ENCODE measurements at places on chromosomes 1 and 21.

- no peak for DNase-seq
These were observed 1038.3 kb downstream of the KCNT2 start for GRCh38 chr1:195569934-195570333.

DNA sequence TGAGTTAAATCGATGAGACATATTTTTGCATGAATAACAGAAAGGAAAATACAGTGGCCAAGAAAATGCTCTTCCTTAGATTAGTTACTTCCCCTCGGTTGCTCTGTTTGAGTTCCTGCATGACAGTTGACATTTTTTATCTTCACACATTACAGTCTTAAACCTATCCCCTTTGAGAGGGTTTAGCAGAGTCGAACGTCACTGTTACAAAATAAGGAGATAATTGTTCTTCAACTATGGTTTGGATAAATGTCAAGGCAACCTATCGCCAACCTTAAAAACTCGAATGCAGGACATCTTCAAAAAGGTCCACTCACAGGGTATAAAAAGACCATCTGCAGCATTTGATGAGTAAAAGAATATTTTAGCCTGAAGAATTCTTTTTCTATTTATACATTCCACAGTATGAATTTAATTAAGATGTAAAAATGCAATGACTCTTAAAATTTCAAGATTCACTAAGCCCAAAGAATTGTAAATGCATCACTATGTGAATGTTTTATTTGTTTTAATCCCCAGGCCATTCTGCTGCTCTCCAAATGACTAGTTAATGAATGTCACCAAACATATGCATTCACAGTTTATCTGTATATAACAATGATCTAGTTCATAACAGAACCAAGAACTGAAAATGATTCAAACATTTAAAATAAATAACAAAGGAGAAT is 68.9 kb upstream of the COL11A1 start:
- no peak for DNase-seq

GRCh38 chr21:33063375-33063883 is 6.5 kb upstream of the OLIG1 start:
- no peak for DNase-seq

DNA sequence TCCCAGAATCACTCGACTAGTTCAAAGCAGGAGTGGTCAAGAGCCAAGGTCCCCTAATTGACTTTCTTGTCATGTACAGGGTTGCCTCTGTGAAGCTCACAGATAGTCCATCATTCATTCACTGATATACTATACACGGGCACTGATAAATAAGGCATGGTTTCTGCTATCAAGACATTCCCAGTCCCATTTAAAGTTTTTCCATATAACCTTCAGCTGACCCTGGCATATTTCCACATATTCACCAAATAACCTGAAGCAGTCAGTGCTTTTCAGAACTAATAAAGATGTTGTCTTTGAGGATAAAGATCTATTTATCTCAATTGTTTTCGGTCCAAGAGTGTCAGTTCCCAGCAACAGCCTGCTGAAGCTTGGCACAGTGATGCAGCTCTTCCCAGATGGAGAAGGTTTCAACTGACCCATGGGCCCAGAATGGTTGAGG is 173.4 kb downstream of the ZZZ3 start:
- DNase-seq, result no peak

DNA sequence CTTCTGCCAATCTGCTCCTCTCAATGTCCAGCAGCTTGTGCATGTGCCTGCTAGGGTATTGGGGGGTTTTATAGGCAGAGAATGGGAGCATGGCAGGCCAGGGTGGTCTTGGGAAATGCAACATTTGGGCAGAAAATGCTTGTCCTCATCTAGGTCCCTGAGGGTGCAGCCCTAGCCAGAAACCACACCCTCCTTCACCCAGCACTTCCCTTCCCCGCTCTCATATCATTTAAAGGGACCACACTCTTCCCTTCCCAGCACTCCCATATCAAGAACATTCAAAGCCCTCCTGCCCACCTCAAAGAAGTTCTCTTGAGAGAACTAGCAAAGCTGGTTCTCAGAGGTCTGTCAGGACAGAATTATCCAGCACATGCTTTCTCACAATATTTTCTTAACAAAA is 62.1 kb downstream of the HSD3B1 start:
- no peak for DNase-seq

DNA sequence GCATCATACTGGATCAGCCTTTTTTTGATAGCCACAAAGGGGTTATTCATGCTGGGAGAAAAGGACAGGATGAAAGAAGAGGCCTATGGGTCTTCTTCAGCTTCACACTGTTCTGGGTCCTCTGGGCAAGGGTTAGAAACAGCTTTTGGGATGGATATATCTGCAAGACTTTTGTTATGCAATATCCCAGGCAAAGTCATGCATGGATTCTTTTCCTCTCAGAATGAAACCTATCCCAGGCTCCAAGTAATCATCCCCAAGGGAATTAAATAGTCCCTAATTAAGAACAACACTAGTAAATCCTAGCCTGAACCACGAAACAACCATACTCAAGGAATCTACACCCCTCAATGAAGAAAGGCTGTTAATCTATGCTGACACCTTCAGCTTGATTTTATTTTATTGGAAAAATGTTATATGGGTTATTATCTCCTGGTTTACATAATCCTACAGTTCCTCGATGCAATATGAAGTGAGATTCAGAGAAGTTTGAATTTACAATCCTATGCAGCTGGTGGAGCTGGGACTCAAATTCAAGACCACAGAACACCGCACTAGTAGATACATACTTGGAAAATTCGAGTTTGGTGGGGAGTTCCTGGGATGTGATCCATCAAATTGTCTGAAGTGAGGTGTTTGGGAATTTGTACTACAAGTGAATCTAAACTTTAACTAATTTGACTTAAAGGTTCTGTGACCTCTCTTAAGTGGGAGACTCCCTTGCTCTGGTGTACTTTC is 338.6 kb downstream of the TBX15 start:
- no peak for DNase-seq

DNA sequence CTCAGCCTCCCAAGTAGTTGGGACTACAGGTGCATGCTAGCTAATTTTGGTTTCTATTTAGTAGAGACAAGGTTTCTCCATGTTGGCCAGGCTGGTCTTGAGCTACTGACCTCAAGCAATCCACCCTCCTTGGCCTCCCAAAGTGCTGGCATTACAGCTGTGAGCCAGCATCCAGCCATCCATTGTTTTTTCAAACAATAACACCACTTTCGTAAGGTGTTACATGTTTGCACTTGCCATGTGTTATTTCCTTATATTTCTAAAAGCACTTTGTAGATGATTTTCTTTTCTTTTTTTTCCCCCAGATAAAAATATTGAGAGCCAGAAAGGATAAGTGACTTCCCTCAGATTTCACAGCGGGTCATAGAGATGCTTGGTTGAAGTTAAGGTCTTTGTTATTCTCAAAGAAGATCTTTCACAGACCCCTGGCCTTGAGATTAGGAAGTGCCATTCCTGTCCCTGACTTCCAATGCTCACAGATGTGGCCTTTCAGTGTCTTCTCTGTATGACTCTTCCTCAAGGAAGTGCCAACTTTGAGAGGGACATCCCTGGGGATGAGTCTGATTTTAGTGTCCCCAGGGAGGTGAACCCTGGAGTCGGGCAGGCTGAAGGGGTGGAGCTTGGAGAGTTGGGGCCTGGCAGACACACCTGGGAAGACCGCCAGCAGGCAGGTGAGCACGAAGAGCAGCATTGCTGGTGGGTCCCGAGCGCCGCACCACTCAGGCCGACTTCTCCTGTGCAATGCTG is 6.3 kb downstream of the PIGR start:
- DNase-seq, result no peak

GRCh38 chr1:101938681-101939080 is 58.0 kb downstream of the OLFM3 start:
- no peak for DNase-seq

GRCh38 chr1:11158291-11158690 is 30.9 kb upstream of the ANGPTL7 start:
- DNase-seq, result no peak

DNA sequence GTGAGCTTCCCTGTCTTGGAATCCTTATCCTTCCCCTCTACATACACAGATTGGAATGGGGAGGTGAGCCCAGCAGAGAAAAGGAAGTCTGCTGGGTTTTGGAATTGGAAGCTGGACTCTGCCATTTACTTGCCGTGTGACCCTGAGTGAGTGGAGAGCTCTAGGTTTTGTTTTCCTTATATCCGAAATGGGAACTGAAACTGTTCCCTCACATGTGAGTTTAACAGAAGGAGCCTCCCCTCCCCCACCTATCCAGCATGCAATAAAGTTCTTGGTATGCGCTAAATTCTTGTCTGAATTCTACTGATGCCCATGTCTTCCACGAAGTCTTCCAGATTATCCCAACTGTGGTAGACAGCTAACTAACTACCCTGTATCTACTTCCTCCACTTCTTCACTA is 58.7 kb downstream of the NENF start:
- no peak for DNase-seq

DNA sequence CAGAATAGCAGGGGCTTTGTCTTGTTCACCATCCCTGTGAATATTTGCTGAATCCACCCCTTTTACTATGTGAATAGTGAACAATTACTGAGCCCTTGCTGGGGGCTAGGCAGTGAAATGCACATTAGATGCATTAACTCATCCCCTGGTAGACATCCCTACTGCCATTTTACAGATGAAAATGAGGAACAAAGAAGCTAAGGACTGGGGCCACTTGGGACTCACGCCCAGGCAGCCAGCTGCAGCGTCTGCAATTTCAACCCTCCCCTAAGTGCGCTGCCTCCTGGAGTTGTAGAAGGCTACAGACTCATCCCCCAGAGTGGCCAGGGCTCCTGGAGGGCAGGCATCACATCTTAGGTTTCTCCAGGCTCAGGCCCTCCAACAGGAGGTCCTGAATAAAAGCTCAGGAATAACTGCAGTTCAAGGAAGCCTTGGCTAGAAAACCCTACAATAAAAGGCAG is 31.6 kb downstream of the CAPZB start:
- DNase-seq, result no peak

DNA sequence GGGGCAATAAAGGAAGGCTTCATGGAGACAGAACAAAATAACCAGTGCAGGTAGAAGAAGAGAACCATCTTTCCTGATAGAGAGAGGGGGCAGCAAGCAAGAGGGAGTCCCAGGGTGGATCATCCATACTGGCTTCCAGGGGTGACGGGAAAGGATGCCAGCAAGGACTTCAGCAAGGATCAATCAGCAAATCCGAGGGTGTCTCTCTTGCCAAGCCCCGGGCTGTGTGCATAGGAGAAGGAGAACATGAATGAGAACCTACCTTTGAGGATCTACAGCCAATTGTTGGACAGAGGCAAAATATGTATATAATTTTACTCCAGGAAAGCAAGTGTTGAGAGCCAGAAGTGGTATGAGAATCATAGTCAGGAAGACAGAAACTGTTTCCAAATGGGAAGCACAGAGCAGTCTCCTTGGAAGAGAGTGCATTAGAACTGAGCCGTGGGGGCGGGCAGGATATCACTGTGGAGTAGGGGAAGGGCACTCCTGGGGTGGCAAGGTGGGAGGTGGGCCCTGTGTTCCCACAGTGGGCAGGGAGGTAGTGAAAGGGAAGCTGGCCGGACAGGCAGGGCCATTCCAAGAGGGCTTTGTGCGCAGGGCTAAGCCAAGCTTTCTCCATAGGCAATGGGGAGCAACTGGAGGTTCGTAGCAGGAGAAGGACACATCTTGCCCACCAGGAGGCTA is 1.1 kb upstream of the S100A9 start:
- no peak for DNase-seq

GRCh38 chr1:16724718-16725438 is 15.4 kb upstream of the RNU1-4 start:
- DNase-seq, result no peak

DNA sequence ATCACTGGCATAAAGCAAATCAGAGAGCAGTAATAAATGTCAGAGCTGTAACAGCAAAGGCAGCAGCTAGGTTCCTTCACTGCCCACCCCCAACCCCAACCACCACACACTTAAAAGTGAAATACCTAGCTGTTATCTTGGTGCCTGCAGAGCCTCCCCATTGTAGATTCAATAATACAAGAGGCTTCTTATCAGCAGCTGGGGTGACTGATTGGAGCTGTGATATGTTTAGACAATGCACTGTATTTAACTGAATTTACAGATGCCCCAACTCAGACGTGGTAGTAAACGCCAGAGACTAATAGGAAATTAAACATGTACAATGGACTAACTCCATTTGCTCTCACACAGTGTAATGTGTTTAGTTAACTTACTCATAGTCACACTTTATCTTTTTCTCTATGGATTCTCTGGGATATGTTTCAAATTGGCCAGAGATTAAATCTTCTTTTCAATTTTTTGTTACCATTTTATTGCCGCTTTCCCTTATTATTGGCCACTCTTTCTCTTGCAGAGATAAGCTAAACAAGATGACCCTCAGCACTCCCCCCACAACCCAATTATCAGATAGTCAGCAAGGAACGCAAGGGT is 117.1 kb downstream of the ESRRG start:
- DNase-seq, result no peak

DNA sequence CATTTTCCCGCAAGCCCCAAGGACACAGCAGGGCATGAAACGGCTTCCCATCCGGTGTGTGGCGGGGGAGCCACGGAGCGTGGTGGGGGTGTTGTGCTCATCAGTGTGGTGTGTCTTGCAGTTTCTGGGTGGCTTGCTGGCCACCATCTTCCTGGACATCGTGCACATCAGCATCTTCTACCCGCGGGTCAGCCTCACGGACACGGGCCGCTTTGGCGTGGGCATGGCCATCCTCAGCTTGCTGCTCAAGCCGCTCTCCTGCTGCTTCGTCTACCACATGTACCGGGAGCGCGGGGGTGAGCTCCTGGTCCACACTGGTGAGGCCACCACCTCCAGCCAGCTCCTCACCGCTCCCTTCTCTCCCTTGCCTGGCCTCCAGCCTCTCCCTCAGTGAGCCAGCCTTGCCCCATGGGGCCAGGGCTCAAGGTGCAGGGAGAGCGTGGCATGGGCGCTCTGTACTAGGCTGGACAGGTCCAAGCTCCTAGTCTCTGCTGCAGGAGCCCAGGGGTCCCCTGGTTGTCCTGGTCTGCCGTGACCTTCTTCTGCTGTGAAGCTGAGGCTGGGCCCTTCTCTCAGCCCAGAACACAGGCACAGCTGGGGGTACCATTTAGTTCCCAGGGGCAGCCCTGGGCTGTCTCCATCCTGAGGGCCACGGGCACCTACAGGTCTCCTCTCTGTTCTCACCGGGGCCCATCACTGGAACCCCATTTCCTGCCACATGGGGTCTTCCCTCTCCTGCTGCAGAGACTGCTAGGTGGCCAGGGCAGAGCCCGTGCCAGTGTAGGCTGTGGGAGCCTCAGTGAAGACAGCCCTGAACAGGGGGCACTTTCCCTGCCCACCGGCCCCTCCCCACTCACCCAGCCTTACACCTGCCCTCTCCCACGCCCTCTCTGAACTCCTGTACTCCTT is 12.6 kb downstream of the AGTRAP start:
- DNase-seq, result no peak

GRCh38 chr1:30734106-30734505 is 10.7 kb upstream of the MATN1 start:
- DNase-seq, result no peak

- DNase-seq, result no peak
These were observed 68.5 kb downstream of the NIBAN1 start for GRCh38 chr1:184905601-184906322.

DNA sequence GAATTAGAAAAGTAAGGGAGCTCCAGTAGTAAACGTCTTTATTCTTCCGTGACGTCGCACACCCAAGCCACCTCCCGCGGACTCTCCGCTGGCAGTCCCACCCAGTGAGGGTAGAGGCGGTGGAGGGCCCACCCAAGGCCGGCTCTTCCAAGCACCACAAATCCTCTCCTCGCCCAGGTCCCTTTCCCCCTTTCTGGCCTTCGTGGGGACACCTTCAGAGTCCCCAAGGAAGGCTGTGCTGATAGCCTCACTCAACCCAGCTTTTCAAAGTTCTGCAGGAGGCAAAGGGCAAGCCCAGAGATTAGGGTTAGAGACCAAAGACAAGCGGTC is 349 bp upstream of the GPN2 start:
- DNase-seq, result no peak

All from AG04450 (cell line).